NCI-H187 (cell line): ENCODE measurements at places on chromosomes 1 and 21.

DNA sequence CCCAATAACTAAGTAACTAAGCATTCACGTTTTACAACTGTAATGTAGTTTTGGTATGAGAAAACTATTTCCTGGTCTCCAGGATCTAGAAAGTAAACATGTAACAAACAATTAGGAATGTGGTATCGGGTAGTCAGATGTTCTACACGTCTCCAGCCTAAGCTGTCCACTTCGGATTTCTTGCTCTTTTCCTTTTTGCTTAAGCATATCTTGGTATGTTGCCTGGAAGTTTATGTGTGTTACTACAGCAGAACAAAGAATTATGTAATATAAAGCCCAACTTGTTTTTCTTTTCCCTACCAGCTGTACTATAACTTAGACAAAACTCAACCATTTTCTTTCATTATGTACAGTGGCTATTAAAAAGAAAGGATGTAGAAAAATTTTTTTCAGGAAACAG lies 20.4 kb upstream of the WARS2 start:
- DNase-seq, result no peak

DNA sequence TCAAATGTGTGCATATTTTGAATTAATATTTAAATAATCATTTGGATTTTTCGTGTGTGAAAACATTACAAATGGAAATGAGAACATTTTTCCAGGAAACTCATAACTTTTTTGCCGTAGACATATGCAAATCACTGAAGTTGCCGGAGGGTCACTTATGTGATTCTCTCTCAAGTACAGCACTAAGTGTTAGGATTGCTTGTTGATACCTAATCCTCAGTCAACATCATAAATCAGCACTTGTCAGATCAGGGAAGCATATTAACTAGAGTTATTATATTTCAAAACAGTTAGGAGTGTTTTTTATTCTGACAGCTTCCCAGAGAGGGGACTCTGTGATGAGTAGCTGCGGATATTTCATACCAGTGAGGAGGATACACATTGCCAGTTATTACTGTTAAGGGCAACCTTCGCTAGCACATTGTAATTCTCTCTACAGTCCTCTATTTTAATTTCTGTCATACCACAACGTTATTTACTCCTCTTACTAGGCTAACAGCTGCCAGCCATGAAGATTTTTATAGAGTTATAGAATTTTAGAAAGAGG lies 41.5 kb downstream of the NCAM2 start:
- DNase-seq, result no peak

DNA sequence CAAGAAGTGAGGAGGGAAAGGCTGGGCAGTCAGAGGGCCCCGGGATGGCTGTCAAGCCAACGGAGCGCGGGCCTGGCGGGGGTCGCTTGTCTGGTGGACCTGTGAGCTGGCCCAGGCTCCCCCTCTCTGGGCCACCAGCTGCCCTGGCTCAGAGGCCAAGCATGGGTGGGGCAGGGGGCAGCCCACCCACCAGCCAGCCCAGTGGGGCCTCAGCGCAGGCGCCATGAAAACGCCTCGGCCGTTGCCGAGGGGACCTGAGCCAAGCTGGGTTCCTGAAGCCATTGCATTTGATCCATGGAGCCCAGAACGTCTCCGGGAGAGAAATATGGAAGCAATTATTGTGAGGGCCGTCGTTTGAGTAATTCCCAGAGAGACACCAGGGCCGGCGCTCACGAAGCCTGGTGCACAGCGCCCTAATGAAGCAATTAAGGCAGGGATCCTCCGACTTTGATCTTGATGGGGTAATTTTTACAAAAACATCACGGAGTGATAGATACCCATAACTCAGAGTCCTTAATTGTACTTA lies 90.5 kb upstream of the TTC34 start:
- no peak for DNase-seq

GRCh38 chr1:58005212-58005611 lies 541.3 kb downstream of the OMA1 start:
- no peak for DNase-seq

DNA sequence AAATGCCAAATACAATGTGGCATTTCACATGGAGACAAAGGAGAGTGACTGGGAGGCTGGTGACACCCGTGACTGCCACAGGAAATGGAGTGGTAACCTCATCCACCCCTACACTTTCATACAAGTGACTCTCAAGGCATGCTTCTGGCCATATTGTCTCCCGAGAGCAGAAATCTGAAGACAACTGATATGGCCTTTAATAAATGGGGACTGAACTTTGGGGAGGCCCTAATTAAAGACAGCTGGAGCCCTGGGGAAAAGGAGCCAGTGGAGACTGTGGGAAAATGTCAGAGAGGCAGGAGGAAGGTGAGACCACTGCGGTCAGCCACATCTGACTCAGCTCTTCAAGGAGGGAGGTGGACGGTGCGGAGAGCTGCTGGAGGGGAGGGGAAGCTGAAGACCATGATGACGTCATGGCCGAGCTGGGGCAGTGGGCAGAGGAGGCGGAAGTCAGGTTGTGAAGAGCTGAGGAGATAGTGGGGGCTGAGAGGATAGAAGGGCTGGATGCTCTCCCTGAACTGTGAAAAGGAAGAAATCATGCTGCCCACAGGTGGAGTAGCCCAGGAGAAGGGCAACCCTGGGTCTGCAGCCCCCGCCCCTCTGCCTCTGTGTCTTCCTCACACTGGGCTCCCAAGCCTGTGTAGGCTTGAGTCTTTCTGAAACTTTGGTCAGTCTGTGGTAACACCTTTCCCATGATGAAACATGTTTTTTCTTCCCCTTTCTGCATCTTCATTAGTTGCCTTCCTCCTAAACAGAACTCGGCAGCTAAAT lies 14.0 kb upstream of the NCF2 start:
- DNase-seq, result no peak

DNA sequence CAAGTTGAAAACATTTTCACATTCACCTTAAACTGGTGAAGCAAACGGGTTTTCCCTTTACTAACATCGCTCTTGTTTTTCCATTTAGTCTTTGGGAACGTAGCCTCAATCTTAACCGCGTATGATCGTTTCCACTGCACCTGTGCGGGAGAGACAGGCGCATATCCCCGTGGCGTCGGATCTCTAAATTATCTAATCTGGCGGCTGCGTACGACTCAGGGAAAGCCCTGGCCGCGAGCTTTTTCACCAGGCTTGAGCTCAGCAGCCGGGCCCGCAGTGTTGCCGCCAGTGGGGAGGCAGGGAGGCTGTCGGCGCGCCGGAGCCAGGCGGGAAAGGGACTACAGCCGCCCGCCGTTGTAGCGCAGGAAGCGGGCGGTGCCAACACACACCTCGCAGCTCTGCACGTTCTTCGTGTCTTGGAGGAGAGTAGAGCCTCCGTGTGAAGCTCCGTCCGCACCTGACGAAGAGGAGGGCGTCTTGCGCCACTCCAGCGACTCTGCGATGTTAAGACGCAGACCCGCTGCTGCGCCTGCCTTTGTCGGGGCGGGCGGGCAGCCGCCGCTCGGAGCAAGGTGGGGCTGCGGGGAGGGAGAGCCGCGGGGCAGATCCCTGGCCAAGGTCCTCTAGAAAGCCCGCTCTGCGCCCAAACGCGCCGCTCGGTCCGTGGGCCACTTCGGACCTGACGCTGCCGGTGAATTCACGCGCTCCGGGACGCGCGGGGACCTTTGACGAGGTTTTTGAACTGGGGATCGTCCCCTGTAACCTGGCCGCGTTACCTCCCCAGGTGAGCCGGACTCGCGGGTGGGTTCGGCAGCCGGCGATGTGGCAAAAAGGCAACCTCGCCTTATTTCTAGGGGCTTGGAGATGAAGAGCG lies 18.5 kb upstream of the TBX15 start:
- DNase-seq, result no peak

DNA sequence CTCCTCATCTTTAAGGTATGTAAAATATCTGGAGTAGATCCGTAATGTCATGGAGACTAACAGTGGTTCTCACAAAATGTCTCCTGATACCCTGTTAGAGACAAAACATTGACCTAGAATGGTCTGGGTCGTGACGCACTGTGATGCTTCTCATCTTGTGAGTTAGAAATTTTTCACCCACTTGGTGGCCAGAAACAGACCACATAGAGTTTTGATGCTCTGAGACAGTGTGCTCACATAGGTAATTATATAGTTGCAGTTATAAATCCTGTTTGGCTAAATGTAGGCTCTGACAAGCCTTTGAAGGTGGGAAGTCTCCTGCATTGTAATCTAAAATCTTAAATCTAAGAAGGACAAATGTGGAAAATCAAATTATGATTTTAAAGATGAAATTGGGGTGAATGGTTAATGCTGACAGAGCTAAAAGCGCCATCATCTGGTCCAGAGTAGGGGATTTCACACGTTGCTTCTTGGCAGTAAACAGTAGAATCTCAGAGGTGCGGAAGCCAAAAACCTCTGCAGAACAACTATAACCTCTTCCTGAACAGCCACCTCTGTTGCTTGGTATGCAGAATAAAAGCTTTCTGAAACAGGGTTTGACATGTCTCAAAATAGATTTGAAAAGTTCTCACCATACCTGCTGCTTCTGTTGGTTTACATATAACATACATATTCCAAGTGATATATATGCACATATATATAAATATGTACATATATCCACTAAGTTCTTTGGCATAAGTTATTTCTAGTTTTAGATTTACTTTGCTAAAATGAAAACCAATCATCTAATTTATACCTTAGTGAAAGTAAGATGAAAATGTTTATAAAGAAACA lies 17.1 kb downstream of the RPAP2 start:
- DNase-seq, result no peak

- DNase-seq, result no peak
Measured at GRCh38 chr1:199979071-199979470, 48.4 kb upstream of the NR5A2 start.

DNA sequence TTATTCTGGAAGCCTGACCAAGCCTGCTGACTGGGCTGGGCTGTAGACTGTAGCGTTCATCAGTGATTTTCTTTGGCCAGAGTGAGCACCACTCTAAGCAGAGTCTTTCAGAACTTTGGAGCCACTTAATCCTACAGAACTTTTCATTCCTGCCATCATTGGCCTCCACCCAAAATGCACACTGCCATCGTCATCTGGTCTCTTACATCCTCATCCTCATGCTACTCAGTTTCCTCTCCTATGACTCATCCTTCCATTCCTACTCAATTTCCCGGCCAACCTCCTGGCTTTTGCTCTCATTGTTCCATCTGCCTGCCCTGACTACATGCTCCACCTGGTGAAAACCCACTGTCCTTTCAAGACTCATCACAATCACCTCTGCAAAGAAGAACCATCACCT lies 233.8 kb upstream of the USP25 start:
- no peak for DNase-seq

GRCh38 chr1:63901094-63901493 lies 127.3 kb downstream of the ROR1 start:
- DNase-seq, result no peak

- no peak for DNase-seq
Measured at GRCh38 chr1:42779725-42780124, 5.1 kb upstream of the TMEM269 start.

DNA sequence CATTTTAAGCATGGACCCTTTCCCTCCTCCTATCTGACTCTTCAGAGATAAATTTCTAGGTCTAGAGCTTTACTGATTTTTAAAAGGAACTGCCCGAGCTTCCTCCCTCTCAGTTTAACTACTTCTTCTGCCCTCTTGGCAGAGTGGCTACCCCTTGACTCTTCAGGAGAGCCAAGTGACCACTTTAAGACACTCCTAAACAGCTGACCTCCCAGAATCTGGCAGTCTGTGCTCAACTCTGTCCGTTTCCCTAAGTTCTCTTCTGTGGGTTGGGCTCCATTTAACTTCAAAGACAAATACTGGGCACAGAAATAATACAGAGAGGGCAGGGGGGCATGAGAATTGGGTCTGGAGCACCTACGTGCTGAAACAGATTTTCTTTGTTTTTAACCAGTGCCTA lies 196.3 kb upstream of the FOXD3 start:
- DNase-seq, result no peak

DNA sequence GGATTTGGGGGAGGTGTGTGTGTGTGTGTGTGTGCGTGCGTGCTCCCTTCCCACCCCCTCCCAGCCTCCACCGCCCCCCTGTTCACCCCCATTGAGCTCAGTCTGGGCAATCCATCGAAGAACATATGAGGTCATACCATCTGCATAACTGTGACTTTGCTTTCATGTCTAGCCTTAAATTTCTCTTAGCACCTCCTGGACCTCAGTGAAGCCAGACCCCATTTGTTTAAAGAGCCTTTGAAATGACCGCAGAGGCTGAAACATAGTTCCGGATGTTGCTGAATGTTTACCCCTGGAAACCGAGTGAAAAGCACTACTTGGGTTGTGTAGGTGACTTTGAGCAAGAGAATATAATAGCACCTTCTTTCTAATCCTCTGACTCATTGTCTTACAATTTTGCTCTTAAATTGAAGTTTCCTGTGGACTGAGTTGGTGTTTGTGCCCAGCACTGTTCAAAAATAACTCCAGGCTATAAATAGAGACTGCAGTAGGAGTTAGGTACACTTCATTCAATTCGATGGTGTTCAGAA lies 75.4 kb downstream of the UBE4B start:
- DNase-seq, result no peak

DNA sequence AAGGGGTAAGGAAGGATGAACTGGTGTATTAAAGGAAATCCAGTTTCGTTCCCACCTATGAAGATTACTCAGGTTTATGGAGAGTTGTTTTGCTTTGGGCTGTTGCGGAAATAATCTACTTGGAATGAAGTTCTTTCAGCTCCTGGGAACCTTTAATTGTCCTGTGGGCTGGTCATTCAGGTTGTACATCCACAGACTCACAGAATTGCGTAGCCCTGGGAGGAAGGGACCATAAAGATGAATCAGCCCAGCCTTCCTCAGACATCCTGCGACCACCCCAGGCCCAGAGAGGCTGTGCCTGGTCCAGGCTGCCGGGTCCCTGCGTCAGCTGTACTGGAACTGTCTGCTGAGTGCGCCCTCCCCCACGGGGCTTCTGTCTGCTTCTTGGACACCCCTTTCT lies 72.7 kb downstream of the GALNT2 start:
- DNase-seq, result no peak

- DNase-seq, result no peak
Measured at GRCh38 chr1:14873677-14874076, 275.2 kb downstream of the KAZN start.

DNA sequence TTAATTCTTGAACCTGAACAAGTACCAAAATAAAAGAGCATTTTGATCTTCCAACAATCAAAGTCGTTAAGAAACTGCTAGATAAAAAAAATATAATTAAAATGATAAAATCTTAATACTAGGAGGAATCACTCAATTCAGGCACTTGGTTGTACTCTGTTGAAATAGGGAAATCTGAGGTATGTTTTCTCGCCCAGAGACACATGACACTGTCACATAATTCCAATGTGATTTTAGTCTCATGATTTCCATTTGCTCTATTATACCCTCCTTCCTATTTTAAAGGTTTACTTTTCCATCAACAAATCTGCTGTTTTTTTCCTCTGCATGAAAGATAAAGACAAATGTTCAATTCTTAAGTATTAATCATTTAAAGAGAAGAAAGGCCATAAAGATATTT lies 97.6 kb downstream of the ZZZ3 start:
- no peak for DNase-seq
